ENCODE measurements at places on chromosomes 16 and 17.

DNA sequence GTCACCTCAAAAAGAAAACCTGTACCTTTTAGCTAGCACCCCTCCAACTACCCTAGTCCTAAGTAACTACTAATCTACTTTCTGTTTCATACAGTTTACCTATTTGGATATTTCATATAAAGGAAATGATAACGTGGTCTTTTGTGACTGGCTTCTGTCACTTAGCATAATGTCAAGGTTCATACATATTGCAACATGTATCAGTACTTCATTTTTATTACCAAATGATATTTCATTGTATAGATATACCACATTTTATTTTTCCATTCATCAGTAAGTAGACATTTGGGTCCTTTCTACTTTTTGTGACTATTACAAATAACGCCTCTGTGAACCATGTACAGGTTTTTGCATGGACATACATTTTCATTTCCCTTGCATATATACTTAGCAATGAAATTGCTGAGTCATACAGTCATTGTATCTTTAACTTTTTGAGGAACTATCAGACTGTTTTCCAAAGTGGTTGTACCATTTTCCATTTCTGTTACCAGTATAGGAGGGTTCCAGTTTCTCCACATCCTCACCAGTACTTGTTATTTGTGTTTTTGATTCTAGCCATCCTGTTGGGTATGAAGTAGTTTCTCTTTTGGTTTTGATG is 23.7 kb downstream of the MOSMO start:
- DNase-seq: no peak

DNA sequence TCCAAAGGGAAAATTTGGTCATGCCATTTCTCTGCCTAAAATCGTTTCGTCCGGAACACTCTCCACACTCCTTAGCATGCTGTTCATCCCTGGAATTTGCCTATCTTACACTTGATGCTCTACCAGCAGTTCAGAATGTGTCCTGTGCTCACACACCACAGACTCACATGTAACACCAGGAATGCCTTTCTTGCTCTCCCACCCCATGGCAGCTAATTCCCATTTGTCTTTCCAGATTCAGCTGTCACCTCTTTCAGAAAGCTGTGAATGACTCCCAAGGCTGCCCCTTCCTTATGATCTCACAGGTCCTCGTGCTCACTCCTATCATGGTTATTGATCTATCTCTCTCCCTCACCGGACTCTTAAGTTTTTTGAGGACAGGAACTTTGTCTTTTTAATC is 38.1 kb downstream of the HYDIN start:
- DNase-seq: no peak

DNA sequence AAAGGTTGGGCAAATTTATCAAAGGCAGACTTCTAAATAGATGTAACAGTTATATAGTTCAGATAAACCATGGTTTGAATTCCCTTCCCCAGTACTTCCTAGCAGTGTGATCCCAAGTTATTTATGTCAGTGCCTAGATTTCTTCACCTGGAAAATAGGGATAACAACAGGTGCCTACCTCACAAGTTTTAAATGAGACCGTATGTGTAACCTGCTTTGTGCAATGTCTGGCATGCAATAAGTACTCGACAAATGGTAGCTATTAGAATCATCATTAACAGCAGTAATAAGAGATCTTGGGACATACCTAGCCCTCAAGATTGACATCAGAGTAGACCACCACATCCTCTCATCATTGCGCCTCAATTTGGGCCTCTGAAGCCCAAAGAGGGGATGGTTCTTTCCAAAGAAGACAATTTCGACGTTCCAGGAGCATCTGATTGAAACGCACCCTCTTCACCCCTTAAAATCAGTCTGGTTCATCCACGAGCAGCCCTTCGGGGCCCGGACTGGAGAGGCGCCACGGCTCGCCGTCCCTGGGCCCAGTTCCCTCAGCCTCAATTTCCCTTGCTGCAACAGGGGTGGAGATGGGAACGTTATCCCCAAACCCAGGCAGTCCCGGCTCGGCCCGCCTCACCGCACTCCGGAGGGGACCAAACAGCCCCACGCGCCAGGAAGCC is 541 bp downstream of the ACACA start:
- no peak for DNase-seq

DNA sequence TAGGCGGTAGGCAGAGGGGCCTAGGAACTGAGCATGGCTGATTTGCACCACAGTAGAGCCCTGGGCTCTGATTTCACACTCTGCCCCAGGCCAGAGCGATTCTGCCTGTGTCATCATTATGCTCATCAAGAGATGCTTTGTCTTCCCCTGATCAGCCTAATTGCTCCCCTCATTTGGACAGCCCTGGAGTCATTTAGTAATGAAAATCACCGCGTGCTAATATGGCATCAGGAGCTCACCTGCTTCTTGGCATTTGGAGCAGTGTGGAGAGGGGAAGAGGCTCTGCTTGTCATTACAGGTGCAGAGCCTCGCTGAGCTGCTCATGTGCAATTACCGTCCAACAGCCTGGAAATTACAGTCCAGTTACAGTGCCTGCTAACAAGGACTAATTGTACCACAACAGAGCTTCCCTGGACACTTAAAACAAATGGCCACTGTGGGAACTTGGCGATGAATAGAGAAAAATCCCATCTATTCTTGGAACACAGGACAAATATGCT is 157.1 kb upstream of the WSCD1 start:
- no peak for DNase-seq

DNA sequence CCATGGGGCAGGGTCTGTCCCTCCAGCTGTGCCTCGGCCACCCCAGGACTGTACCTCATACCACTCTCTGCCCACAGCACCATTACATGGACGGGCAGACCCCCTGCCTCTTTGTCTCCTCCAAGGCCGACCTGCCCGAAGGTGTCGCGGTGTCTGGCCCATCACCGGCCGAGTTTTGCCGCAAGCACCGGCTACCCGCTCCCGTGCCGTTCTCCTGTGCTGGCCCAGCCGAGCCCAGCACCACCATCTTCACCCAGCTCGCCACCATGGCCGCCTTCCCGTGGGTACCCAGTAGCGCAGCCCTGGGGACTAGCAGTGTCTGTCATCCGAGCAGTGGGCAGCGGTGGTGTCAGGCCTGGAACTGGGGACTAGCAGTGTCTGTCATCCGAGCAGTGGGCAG is 2.6 kb upstream of the RHBDL1 start:
- no peak for DNase-seq

DNA sequence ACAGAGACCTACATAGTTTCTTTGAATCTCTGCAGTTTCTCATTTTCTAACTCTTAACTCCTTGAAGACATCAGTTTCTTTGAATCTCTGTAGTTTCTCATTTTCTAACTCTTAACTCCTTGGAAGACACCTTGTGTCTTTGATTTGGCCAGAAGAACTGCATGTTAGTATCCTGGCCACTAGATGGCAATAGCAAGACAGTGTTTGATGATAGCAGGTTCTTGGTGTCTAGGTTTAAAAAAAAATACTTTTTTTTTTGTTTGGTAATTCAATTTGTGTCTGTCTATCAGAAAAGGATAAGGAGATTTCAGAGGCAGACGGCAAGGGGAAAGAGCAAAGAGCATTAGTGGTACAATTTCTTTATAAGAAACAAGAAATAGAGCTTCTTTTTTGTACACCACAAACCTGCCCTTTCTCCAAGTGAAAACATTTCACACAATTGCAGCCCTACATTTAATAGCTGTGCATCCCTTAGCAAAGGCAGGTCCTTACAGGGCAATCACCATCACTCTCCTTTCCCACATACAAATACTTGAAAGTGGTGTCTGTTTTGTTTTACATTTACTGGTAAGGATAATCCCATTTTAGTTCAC is 1324.9 kb upstream of the CDH8 start:
- no peak for DNase-seq

DNA sequence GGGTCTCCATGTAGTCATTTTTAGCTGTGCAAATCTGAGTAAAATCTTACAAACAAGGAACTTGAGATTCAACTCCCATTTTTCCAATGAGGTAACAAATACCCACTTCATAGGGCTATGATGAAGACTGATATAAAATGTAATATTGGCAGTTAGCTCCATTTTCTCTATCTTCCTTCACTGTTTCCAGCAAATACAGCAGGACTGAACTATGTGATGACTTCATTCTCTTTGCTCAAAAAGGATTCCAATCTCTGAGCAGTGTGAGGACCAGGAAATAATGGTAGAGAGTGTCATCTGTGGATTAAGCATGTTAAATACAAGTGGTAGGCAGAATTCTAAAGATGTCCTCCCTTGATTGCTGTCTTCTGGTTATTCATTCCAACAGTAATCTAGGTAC is 18.3 kb downstream of the RND2 start:
- no peak for DNase-seq

DNA sequence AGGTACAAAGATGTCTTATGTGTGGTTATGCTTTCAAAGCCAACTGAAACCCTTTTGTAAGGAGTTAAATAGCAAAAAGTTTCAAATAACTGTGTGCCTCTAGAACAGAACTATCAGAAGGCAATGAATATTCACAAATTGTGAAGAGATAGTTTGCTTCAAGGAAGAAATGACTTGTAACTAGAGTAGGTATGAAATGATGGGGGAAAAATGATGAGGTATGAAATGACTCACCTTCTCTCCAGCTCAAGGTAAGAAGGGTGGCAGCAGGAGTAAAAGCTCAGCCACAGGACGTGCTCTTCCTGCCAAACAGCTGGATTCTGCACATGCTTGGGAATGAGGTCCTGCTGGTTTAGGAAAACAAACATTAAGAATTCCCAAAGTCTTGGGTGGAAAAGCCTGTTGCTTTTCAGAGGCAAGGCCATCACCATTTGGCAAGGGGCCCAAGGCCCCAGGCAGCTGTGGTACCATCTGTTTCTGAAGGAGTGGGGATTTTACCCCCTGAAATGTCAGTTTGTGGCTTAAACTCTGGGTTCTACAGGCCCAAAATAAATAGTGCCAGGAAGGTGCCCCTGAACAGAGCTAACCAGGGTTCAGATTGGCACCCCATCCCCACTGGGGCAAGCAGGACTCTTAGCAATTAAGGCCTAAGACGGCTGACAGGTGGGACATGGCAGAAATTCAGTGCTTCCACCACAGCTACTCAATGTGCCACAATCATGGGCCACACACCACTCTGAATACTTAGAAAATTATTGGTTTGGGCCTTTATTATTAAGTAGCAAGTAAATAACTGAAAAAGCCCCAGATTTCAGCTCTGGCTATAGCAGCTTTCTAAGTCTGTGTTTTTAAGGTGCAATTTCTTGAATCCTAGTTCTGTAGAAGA is 13.3 kb downstream of the HERPUD1 start:
- no peak for DNase-seq

DNA sequence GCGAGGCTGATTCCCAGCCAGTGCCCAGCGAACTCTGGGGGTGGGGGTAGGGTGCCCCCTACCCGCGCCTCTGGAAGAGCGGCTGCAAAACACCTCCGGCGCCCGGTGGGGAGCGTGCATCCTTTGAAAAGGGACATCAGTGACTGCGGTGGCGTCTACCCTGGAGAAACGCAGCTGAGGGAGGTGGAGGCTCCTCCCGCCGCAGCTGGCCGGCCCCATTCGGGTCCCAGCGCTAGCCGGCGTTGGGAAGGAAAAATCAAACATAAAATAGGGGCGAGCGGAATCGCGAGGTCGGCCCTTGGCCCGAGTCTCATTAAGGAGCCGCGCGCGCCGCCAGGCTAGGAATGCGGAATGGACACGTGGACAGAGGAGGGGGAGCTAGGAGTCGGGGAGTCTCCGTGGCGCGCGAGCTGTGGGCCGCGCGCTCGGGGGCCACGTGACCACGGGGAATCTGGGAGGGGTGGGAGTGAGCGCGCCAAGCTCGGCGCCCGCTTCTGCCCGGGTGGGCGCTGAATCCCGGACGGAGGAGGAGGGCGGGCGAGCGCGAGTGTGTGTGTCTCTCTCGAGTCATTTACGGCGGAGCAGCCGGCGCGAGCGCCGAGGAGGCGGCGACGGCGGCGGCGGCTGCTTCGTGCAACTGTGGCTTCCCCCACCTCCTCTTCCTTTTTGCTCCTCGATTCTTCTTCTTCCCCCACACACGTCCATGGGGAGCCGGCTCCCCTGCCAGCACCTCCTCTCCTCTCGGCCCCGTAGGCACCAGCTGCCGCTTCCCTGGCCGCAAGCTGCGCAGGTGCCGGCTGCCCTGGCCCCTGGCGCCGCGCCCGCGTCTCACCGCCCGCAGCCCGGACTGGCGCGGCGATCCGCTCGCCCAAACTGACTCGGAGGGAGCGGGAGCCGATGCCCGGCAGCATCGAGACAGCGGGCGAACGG is at the start of gene TMEM132E:
TSS of gene TMEM132E (plus strand) at position 566 of the 930 bp plus-strand sequence. CDS start 1,495 bp downstream, outside the sequence.
- DNase-seq: no peak

DNA sequence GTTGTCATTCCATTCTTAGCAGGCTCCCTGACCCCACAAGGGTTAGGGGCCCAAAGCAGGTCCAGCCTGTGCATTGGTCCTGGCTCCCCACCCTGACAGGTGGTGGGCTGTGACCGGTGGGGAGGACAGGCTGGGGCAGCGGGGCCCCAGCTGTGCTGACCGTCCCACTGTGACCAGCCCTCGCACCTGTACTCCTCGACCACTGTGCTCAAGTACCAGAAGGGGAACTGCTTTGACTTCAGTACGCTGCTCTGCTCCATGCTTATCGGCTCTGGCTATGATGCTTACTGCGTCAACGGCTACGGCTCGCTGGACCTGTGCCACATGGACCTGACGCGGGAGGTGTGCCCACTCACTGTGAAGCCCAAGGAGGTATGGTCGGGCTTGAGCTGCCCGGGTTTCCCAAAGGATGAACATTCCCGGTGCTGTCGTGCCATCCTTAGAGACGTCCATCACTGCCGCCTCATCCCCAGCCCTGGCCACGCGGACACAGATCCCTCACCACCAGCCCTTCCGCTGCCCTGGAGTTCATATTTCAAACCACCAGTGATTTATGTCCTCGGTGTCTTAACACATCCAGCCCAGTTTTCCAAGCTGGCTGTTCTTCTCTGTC is 7.3 kb downstream of the DRC7 start:
- no peak for DNase-seq

- no peak for DNase-seq
Measured at GRCh38 chr17:32007463-32008298, 498 bp downstream of the LRRC37B start.

GRCh38 chr17:12388226-12388625 is 277.5 kb upstream of the MYOCD start:
- DNase-seq: no peak

DNA sequence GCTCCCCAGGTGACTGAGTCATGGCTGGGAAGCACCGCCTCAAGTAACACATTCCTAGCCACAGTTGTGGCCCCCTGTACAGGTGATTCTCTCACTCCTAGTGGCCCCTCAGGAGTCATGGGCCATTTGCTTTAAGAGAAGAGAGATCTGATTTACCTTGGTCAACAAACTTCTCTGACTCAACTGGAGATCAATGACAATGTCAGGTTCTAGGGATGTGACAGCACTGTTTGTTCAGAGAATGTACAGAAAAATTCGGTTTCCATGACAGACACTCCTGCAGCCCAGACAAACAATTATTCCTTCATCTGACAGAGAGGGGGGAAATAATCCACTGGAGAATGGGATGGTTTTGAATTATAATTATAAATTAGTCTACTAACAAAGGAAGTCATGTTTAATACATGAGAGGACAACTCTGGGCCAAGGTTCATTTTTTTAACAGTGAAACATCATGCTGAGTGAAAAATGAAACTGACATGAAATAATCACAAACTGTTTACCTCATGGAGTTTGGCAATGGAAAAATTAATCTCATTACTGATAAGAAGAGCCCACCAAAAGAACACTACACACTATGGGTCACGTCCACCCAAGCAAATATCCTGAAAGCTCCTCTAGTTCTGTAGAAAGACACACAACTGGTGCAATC is 9.7 kb downstream of the ERN1 start:
- no peak for DNase-seq
